Peyer's patch (tissue), 4 donors: ENCODE measurements at places on chromosomes 5 and 9. TPM values are rescaled to one million over a fixed set of nuclear protein-coding genes. Genes with fewer than 3 reads are reported as not detected.

Gene MEIKIN
- not detected for total RNA-seq

GRCh38 chr5:52878656-52879055, 90.9 kb downstream of the ITGA1 start:
- DNase-seq, result no peak

DNA sequence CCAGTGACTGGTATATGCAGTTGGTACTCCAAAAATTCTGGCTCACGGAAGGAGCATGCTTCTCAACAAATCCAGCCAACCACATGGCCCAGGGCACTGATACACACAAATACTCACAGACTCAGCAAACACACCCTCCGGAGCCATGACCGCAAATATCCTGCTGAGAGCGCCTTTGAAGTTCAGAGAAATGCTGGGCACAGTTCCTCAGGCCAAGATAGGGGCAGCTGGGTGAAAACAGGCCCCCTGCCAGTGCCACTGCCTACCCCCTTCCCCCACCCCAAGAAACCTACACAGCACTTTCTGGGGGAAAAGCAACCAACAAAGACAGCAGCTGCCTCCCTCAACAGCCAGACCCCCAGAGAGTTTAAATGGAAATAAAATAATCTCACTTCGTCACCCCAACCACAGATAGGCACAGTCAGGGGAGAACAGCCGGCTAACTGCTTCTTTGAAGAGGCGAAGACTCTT, 120.0 kb downstream of the C5orf15 start:
- no peak for DNase-seq

- DNase-seq, result no peak
Observed at GRCh38 chr9:114775981-114776380, 29.9 kb downstream of the TNFSF15 start.

Gene TUBB4B
- 409 TPM for total RNA-seq

GRCh38 chr9:127899128-127899943, at the start of gene ST6GALNAC6:
Gene ST6GALNAC6 (minus strand): TSS chr9:127899603. CDS start chr9:127897981, 1,622 bp downstream.
- peak; percentile 83 for DNase-seq

- DNase-seq, result no peak
Observed at GRCh38 chr5:116265471-116265870, 180.6 kb downstream of the COMMD10 start.

DNA sequence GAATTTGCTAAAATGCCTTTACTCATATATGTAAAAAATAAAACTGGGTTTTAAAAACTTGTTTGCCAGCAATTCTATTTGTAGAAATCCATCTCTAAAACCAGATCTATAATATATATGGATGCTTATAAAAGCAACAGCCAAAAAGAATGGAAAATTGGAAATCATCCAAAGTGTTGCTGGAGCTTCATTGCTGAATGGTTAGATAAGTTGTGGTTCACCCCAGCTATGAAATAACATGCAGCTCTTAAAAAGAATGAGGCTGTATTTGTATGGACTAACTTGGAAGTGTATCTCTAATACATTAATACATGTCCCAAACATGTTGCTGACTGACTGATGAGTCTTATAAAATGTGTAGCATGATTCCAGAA, 76.2 kb downstream of the STK10 start:
- DNase-seq, result no peak

DNA sequence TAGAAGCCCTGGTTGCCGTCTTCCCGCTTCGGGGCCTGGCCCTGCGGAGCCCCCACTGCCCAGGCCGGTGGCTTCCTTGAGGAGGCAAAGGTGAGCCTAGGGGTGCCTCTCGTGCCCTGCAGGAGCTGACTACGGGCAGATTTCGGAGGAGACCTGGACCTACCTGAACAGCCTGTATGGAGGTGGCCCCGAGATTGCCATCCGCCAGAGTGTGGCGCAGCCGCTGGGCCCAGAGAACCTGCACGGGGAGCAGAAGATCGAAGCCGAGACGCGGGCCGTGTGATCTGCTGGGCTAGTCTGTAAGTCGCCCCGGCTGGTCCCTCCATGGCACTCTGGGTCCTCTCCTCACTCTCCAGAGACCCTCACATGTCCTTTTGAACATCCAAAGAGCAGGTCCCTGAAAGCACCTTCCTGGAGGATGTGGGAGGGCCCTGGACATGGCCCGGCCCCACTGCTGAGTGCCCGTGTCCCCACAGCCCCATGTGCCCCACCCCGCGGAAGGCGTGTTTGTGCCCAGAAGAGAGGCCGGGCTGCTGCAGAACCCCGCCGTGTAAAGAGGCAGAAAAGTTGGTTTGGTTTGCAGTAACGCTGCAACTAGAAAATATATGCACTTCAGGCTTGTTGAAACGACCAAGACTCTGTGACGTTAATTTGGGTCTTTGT, 44.9 kb downstream of the USP20 start:
- DNase-seq, result no peak

Gene PCDHA9
- total RNA-seq, result 0.83 TPM

Gene SMIM33
- total RNA-seq, result 0.76 TPM

DNA sequence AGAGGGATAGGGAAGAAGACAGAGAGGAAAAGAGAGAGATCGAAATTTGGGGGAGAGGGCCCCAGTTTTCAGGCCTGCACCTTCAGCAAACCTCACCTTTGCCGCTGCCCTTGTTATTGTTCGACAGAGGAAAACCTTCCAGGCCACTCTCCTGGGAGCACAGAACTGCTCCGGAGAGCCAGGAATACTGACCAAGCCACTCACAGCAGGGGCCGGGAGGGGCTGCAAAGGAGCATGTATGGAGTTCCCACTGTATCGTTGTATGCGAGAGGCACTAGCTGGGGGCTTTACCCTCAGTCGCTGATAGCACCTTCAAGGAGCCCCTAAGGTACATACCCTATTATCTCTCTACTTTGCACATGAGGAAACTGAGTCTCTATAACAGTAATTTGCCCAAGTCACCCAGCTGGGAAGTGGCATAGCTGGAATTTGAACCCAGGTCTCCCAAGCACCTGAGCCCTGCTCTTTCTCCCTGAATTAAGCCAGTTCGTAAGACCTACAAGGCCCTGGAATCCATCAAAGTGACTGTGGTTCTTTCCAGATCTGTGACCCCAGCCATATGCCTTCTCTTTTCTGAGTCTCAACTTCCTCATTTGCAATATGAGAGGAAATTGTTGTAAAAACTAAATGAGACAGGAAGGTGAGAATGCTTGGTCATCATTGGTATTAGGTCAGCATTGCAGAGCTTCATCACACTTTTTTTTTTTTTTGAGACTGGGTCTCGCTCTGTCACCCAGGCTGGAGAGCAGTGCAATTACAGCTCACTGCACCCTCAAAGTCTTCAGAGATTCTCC, 21.0 kb upstream of the FOXE1 start:
- DNase-seq, result no peak

DNA sequence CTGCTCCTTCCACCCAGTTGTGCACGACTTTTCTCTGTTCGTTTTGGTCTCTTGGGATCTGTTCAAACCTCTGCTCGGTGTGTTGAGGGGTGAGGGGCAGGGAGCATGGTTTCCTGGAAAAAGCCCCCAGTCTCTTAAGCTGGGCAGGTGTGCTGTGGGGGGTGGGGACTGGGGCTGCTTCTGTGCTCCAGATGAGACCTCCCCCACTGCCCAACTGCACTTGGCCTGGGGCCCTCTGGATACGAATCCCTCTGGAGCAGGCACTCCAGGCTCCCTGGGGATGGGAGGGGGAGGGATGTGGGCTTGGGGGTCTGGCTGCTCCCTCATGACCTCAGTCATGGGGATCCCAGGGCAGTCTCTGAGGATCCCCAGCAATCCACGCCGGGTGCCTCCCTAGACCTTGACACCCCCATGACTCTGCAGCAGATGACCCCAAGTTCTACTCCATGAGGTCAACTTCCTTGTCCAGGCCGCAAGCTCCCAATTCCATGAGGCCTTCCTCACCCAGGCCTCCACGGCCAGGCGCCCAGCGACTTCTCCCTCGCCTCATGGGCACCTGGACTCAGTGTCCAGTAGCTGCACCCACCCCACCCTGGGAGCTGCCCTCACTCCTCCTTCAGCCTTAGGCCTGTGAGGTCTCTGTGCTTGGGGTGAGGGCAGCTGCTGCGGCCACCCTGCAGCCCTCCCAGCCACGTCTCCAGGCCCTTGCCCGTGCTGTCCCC, 5.9 kb upstream of the AHRR start:
- DNase-seq, result no peak

GRCh38 chr5:40572937-40573336, 106.8 kb upstream of the PTGER4 start:
- DNase-seq, result no peak

DNA sequence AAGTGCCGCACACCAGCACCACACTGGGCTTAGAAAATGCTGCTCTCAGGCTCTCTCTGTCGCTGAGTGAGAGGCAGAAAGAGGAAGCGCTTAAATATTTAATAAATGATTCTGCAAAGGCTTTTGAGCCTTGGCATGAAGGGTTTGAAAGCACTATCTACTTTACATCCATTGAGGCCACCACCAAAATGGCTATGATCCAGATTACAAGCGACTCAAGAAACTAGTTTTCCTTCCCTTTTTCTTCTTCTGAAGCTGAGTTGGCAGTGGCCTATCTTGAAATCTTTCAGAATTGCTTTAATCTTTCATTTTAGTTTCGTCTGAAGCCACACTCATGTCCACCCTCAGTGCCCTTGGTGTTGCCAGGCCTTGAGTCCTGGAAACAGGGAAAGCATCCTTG, 59.5 kb downstream of the EBF1 start:
- DNase-seq, result no peak

- no peak for DNase-seq
Observed at GRCh38 chr5:88391116-88391515, 122.5 kb upstream of the TMEM161B start.

DNA sequence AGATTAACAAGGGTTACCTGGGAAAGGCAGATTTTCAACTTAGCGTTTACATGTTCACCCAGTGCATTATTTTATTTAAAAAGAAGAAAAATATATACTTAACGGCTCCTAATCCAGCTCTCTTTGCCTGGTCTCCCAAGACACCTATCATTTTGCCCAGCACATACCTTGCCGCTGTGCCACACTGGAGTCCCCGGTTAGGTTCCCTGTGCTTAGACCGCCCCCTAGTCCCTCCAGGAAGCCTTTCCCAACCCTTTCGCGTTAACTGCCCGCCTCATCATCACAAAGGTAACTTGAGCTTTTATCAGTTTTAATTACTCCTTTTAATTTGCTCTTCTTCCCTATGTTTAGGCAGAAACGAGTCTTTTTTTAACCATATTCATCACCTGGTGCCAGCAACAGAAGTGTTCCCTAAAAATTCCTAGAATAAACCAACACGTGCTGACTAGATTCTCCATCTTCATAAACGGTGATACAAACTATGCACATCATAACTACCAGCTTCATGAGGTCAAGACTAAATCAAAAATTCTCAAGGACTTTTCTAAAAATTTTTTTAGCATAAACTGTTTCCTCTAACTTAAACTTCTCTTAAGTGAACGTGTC, 19.7 kb downstream of the DNAJA1 start:
- peak; percentile 57 for DNase-seq

GRCh38 chr9:123614306-123615263, 258.6 kb downstream of the CRB2 start:
- DNase-seq, result no peak

- no peak for DNase-seq
Observed at GRCh38 chr9:3215658-3216057, 310.1 kb downstream of the RFX3 start.

DNA sequence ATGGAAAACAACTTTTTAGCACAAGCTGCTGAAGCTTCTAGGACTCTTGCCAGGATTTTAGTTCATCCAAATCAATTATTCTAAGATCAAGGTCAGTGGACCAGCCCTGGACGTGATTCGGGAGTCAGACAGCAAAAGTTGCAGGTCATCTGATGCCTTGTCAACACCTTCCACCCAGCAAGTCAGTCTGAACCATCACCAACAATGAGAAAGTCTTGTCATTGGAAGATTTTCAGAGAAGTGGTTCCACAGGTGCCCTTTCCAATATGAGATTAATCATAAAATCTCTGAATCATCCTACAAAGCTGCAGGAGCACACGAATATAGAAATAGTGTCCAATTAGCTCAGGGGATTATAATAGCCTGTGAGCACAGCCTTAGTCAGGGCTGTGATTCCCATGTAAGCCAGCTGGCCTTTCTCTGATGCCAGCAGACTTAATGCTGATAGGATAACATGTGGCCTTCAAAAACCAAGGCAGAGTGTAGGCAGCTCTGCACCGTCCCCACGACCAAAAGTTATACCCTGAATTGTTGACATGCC, 445.0 kb upstream of the TRPC7 start:
- no peak for DNase-seq

- no peak for DNase-seq
Observed at GRCh38 chr5:84086511-84086910, 298.2 kb downstream of the EDIL3 start.

DNA sequence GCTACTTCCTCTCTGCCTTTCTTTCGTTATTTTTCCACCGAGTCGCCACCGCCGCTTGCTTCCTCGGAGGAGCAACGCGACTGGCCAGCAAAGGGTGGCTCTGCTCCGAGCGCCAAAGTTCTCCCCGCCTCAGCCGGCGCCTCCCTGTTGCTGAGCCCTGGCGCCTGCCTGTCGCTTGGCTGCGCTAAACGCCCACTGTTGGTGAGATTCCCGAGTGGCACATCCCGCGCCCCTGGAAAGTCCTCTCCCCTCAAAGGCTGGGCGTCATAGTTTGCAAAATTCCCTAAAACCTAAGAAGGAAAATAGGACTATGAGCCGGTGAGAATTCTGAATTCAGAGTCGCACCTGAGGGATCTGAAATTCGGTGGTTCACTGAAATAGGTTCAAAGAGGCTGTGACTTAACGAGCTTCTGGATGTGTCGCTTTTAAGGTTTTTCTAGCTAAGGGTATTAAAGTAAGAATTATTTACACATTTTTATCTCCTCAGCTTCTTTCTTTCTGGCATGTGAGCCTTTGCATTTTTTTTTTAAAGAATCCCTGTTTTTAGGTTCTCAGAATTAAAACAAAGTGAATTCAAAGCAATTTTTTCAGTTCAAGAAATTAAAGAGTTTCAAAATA, at the start of gene GRIN3A:
Gene GRIN3A, minus strand, starts transcription at position 82 of the 618 bp plus-strand sequence. CDS start 668 bp downstream, outside the sequence.
- DNase-seq, result peak; percentile 56

Gene GAPT
- 0.57 TPM for total RNA-seq

Gene TAF11L5
- total RNA-seq, result not detected

Gene GZMA
- total RNA-seq, result 7.2 TPM

GRCh38 chr5:93100428-93100827, 480.6 kb downstream of the NR2F1-AS1 start:
- no peak for DNase-seq

- no peak for DNase-seq
Observed at GRCh38 chr5:149089796-149090195, 26.9 kb upstream of the SH3TC2 start.

DNA sequence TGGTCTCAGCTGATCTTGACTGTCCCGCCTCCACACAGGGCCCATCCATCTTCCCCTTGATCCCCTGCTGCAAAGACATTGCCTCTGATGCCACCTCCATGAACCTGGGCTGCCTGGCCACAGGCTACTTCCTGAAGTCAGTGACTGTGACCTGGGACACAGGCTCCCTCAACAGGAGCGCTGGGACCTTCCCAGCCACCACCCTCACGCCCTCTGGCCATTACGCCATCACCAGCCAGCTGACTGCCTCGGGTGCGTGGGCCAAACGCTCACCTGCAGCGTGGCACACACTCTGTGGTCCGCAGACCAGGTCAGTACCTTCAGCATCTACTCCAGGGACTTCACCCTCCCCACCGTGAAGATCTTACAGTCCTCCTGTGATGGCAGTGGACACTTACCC, 71.9 kb downstream of the INSL6 start:
- DNase-seq, result no peak
